Ovary (tissue), 10 donors: ENCODE measurements at places on chromosomes 3 and 15. TPM values are rescaled to one million over a fixed set of nuclear protein-coding genes. Genes with fewer than 3 reads are reported as not detected.

- peaks cover 9% of the 10 kb centered on the region for H3K4me1 ChIP-seq
- H3K27me3 ChIP-seq: no peaks in the 10 kb centered on the region
- H3K36me3 ChIP-seq: no peaks in the 10 kb centered on the region
- H3K4me3 ChIP-seq: no peak overlapping the region
- peak overlapping the region; percentile 9 for H3K27ac ChIP-seq
Observed at GRCh38 chr15:64105113-64105704, 9.4 kb downstream of the SNX1 start.

GRCh38 chr3:157110761-157111278 is 49.1 kb downstream of the CCNL1 start:
- no peak for DNase-seq
- H3K27ac ChIP-seq: no peak overlapping the region
- no peak overlapping the region for H3K4me3 ChIP-seq
- no peaks in the 10 kb centered on the region for H3K27me3 ChIP-seq
- no peaks in the 10 kb centered on the region for H3K36me3 ChIP-seq

DNA sequence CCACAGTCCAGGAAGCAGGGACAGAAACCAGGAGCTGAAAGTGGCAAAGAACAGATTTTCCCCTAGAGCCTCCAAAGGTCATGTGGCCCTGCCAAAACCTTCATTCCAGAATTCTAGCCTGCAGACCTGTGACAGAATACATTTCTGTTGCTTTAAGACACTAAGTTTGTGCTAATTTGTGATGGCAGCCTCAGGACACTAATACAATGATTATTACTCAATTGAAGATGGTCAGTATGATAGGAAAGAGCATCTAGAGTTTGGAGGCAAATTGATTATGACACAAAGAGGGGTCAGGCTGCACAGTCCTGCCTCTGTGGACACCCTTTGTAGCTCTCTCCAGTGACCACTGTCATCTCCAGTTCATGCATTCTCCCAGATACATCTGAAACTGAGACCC is 79.0 kb upstream of the C3orf49 start:
- H3K4me1 ChIP-seq: no peaks in the 10 kb centered on the region
- no peak overlapping the region for H3K4me3 ChIP-seq
- H3K27ac ChIP-seq: no peak overlapping the region
- no peaks in the 10 kb centered on the region for H3K36me3 ChIP-seq
- no peaks in the 10 kb centered on the region for H3K27me3 ChIP-seq
- no peak for DNase-seq

DNA sequence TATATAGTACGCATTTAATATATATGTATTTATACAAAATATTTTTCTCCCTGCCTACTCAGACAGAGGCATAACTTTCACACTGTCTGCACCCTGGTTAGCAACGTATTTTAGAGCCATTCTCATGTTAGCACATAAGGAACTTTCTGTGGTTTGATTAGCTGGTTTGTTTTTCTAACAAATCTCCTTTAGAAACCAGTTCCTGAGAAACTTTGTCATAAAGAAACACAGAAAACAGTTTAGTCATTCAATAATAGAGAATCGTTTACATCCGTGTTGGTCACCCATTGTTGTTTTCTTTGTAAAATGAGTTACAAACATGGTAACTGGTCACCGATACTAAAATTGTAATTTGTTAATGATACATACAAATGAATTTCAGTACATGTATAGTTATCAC is 5.9 kb upstream of the NGRN start:
- no peak for DNase-seq
- H3K4me1 ChIP-seq: peaks cover 1% of the 10 kb centered on the region
- H3K27me3 ChIP-seq: no peaks in the 10 kb centered on the region
- no peak overlapping the region for H3K27ac ChIP-seq

- no peak overlapping the region for H3K27ac ChIP-seq
- no peaks in the 10 kb centered on the region for H3K4me1 ChIP-seq
- no peak for DNase-seq
- no peak overlapping the region for H3K4me3 ChIP-seq
Observed at GRCh38 chr3:87420171-87420570, 143.8 kb upstream of the POU1F1 start.

- H3K4me1 ChIP-seq: no peaks in the 10 kb centered on the region
- H3K27ac ChIP-seq: no peak overlapping the region
- H3K27me3 ChIP-seq: no peaks in the 10 kb centered on the region
- no peak for DNase-seq
- H3K4me3 ChIP-seq: no peak overlapping the region
- no peaks in the 10 kb centered on the region for H3K36me3 ChIP-seq
Observed at GRCh38 chr15:86855307-86856291, 775.9 kb downstream of the AGBL1 start.

- H3K27me3 ChIP-seq: no peaks in the 10 kb centered on the region
- no peaks in the 10 kb centered on the region for H3K36me3 ChIP-seq
- no peak overlapping the region for H3K4me3 ChIP-seq
- no peak for DNase-seq
Observed at GRCh38 chr3:127848131-127849129, 26.1 kb upstream of the MGLL start.

- no peaks in the 10 kb centered on the region for H3K36me3 ChIP-seq
- H3K27ac ChIP-seq: no peak overlapping the region
- DNase-seq: no peak
- H3K4me3 ChIP-seq: no peak overlapping the region
- H3K27me3 ChIP-seq: no peaks in the 10 kb centered on the region
Observed at GRCh38 chr15:51131596-51132290, 37.0 kb upstream of the TNFAIP8L3 start.

GRCh38 chr15:75451202-75451673 is 252 bp downstream of the SIN3A start:
- H3K4me1 ChIP-seq: peaks cover 2% of the 10 kb centered on the region
- no peak for DNase-seq
- no peaks in the 10 kb centered on the region for H3K36me3 ChIP-seq
- H3K4me3 ChIP-seq: peak overlapping the region; percentile 90
- peak overlapping the region; percentile 96 for H3K27ac ChIP-seq
- H3K27me3 ChIP-seq: no peaks in the 10 kb centered on the region

GRCh38 chr3:135944831-135945230 is 20.7 kb upstream of the PPP2R3A start:
- H3K27me3 ChIP-seq: no peaks in the 10 kb centered on the region
- no peak overlapping the region for H3K4me3 ChIP-seq
- H3K27ac ChIP-seq: no peak overlapping the region
- H3K36me3 ChIP-seq: no peaks in the 10 kb centered on the region
- DNase-seq: no peak

The CPOX gene
- total RNA-seq: 18.2 TPM
